ENCODE measurements at places on chromosomes 4 and X.

DNA sequence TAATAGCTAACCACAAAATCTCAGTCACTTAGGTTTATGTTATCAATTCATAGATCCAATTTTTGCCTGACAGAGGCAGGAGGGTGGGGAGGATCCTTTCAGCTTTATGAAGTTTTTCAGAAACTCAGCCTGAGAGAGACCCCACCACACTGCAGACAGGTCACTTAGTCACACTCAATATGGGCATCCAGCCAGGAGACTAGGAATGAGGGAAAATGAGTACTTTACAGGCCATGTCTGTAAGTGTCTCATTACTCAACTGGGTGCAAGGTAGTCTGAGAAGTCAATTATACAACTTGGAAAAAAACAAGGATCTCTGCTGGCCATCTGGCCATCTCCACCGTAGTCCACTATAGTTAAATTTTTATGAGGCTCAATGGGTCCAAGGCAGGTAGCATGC lies 365.9 kb downstream of the INPP4B start:
- DNase-seq: no peak

DNA sequence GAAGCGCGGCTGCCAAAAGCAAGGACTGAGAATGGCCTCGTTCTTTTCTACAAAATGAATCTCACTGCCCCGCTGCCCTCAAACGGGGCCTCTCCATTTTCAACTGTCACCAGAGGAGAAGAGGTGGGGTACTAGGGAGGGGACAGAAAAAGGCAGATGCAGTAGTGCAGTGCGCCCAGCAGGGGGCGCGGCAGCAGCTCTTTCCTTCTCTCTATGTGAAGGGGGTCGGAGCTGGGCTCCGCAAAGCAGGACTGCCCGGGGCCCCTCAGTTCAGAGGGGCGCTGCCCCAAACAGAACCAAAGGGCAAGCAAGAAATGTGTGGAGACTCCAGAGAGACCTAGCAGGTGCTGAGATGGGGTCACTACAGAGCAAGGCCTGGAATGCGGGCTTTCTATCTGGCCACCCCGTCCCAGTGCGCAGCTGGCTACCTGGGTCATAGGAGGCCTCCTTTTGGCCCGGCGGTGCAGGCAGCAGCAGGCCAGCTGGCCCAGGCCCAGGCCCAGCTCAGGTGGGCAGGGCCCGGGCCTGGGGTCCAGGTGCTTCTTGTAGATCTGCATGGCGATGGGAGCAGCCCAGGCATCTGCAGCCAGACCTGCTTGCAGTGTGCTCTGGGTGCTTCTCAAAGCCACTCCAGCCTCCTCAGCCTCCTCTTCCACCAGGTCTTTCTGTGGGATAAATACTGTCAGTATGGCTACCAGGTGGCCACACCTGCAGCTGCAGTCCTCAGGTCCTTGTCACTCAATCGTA lies 5.9 kb downstream of the IRAK1 start:
- peak; percentile 67 for DNase-seq

DNA sequence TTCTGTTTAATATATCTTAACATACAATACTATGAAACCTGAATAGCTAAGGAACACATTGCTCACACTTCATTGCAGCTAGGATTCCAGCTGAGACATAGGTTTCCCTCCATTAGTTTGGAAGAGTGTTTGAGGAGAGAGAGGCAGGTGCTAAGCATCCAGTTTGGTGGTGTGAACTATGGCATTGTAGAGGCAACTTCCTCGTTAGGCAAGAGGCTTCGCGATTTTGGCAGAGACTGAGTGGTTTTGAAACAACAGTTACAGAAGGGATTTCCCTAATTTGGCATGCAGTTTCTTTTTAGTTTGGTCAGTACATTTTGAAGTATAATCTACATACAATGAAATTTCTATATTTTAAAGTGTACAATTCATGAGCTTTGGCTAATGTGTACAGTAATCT lies 117.1 kb upstream of the BMP3 start:
- DNase-seq: peak; percentile 17

DNA sequence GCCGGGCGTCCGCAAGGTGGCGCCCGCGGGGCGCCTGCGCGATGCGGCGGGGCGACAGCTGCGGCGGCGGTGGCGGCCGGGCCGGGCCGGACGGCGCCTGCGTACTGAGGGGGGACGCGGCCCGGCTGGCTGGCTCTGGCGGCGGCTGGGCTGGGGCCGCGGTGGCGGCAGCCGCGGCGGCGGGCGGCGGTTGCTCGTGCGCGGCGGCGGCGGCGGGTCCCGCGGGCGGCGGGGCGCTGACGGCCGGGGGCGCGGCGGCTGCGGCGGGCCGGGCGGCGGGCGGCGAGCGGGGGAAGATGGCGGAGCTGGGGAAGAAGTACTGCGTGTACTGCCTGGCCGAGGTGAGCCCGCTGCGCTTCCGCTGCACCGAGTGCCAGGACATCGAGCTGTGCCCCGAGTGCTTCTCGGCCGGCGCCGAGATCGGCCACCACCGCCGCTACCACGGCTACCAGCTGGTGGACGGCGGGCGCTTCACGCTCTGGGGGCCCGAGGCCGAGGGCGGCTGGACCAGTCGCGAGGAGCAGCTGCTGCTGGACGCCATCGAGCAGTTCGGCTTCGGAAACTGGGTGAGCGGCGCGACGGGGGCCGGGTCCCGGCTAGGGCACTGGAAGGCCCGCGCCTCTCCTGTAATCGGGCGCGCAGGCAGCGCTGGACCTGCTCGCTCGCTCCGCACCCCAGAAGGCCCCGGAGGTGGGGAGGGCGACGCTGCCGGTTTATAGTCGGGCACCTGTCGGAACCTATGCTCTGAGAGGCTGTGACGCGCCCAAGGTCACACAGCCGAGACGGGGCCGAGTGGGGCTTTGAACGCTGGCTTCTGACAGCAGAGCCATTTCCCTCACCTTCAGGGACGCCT lies at the start of gene TADA2B:
Gene TADA2B, plus strand, starts transcription at position 89 of the 853 bp plus-strand sequence. Its CDS starts 208 bp downstream, at position 297.
- no peak for DNase-seq

GRCh38 chr4:12555011-12555410 lies 929.1 kb downstream of the RAB28 start:
- DNase-seq: no peak

DNA sequence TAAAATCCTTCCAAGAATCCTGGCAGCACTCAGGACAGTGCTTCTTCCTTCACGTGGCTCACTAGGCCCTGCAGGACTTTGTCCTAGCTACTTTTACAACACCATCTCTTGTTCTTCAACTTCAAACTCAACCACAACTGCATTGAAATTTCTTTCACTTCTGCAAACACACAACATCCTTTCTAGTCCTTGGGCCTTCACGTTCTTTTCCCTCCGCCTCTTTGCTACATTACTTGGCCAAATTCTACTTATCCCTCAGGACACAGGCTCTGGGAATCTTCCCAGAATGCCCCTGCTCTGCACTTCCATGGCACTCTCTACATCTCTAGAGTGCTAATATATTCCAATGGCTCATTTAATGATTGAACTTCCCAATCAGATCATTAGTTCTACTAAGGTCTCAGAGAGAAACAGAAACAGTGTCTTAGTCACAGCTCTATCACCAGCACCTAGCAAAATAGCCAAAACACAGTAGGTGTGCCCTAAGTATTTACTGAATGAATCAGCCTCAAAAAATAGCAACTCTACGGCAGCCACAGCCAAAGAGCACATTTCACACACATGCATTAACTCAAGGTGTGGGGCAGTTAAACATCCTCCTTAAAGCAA lies 73.3 kb downstream of the MANBA start:
- peak; percentile 56 for DNase-seq

DNA sequence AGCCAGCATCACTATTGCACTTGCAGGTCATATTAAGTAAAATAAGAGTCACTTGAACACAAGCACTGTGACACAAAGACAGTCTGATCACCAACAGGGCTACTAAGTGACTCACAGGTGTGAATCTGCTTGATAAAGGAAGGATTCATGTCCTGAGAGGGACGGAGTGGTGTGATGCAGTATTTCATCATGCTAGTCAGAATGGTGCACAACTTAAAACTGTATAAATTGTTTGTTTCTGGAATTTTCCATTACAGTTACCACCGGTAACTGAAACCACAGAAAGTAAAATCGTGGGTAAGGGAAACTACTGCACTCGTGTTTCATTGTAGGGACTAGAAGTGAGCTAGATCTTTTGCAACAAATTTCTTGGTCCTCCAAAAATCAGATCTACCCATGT lies 109.7 kb downstream of the ELOVL6 start:
- no peak for DNase-seq

GRCh38 chr4:152771741-152772533 lies 7.6 kb downstream of the TIGD4 start:
- peak; percentile 32 for DNase-seq

- no peak for DNase-seq
Measured at GRCh38 chr4:64465263-64465662, 56.0 kb upstream of the TECRL start.

- no peak for DNase-seq
Measured at GRCh38 chrX:50827996-50828395, 14.0 kb upstream of the SHROOM4 start.

GRCh38 chrX:39501822-39502221 lies 595.9 kb downstream of the BCOR start:
- no peak for DNase-seq

GRCh38 chrX:129786210-129786651 lies 6.5 kb downstream of the SASH3 start:
- peak; percentile 65 for DNase-seq

DNA sequence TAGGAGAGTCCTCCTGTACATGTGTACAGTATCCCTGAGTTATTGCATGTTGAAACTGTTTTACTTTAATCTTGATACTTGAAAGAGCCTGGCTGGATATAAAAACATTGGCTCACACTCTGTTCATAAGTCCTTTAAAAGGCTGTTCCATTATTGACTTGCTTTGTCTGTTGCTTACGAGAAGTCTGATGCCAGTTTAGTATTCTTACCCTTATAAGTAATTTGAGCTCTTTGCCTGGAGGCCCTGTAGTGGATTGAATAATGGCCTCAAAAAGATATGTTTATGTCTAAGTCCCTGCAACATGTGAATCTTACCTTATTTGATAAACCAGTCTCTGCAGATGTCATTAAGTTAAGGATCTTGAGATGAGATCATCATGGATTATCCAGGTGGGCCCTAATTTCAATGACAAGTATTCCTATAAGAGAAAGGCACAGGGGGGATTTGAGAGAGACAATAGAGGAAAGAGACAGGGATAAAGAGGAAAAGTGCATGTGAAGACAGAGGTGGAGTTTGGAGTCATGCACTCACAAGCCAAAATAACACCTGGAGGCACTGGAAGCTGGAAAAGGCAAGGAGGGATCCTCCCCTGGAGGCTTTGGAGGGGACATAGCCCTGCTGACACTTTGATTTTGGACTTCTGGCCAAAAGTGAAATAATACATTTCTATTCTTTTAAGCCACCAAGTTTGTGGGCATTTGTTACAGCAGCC lies 98.1 kb downstream of the IRF2 start:
- no peak for DNase-seq

GRCh38 chr4:3220476-3221183 lies 28.3 kb upstream of the MSANTD1 start:
- DNase-seq: no peak

DNA sequence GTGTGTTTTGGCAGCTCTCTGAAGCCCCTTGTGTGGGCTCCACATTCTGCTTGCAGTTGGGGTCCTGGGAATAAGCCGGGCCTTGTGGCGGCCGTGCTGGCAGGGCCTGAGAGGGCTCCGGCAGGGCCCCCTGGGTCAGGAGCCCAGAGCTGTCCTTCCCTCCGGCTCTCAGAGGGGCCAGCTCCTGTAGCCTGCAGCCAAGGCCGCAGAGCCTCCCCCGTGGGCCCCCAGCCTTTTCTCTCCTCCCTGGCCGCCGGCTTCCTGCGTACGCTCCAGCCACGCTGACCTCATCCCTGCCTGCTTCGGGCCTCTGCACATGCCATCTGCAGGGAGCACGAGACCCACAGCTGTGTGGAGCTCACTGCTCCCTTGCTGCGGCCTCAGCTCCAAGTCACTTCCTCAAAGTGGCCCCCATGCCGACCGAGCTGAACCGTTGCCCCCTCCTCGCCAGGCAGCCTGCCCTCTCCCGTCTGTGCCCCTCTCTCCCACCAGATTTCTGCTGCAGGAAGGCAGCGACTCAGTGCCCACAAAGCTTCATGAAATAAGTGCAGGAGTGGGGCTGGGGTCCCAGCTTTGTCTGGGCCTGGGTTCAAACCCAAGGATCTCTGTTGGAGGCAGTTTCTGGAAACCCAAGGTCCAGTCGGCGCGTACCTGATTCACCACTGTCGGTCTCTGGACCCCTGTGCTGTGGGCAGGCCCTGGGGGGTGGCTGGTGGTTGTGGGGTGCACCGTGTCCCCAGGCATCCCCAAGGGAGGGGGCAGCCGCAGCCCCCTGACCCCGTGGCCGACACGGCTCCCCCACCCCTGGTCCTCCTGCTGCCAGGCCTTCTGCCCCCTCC lies 57.1 kb upstream of the NKX1-1 start:
- DNase-seq: no peak

DNA sequence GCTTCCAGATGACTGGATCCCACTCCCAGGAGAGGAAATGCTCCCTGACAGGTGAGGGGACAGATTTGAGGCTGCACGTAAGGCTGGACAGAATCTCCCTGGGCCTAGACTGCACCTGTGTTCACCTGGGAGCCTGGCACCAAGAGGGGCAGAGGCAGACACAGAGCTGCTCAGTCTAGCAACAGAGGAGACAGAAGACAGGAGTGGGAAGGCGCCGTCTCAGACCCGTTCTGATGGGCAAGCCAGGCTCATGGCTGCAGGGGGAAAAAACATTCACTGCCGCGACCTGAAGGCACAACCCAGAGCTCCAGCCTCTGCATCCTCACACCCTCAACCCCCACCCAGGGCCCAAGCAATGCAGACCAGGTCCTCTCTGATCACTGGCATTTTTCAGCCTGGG lies 16.8 kb downstream of the BCAP31 start:
- DNase-seq: no peak

DNA sequence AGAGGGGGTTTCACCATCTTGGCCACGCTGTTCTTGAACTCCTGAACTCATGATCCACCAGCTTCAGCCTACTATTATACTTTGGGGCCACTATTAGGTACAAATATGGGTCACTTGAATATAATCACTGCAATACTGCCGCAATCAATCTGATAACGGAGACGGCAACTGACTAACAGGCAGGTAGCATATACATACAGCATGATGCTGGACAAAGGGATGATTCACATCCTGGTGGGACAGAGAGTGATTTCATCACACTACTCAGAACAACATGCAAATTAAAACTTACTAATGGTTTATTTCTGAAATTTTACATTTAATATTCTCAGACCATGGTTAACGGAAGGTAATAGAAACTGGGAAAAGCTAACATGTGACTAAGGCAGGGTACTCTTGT lies 10.9 kb downstream of the LRBA start:
- DNase-seq: no peak

GRCh38 chr4:109947457-109947856 lies 34.8 kb downstream of the EGF start:
- DNase-seq: no peak

DNA sequence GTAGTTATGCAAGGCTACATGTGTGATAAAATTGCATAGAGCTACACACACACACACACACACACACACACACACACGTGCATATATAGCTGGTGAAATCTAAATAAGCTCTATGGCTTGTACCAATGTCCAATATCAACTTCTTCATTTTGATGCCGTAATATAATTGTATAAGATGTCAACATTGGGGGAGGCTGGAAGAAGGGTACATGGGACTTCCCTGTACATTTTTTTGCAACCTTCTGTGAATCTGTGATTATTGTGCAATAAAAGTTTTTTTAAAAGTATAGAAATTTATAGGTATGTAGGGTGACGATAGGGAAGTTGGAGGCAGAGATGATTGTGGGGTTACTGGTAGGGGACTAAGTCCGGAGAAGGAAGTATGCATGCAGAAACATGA lies 105.5 kb downstream of the HDAC8 start:
- DNase-seq: no peak
